T-helper 2 cell treated with Interferon-gamma antibody and Interleukin-4, amounts not matched to agents 100 ng/mL and 5 ng/mL, for 36 hours (primary cell): ENCODE measurements at places on chromosomes 13 and 19. TPM values are rescaled to one million over a fixed set of nuclear protein-coding genes. Genes with fewer than 3 reads are reported as not detected.

LILRA1 gene
- total RNA-seq, result not detected in 2 replicates

CEACAM8 gene
- total RNA-seq, result not detected in 2 replicates

LONP1 gene
- total RNA-seq, result 80.4 and 82.7 TPM in 2 replicates

ASF1B gene
- 114 and 117 TPM in 2 replicates for total RNA-seq

DAND5 gene
- total RNA-seq, result not detected in 2 replicates

FAM83E gene
- total RNA-seq, result 3.4 and 3.8 TPM in 2 replicates

TGDS gene
- 19.1 and 19.6 TPM in 2 replicates for total RNA-seq
